ENCODE measurements at places on chromosomes 13 and 19.
A peak's percentile ranks its signal among the peaks of the same experiment; 100 is the strongest.

DNA sequence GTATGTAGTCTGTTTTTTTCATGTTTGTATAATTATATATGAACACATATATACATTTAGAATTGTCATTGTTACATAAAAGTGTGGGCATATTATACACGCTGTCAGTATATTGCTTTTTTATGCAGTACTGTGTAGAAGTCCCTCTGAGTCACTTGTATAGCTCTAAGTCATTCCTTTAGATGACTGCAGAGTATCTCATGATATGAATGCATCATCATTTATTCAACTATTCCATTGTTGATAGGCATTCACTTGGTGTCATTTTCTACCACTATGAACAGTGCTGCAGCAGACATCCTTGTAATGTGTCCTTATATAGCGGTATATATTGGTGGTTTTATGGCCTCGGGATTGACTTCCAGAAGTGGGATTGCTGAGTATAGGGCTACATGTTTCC is 15.3 kb downstream of the RFXAP start:
- no peak for DNase-seq

- DNase-seq, result no peak
Measured at GRCh38 chr13:107376341-107377125, 808.6 kb upstream of the ARGLU1 start.

- DNase-seq, result no peak
Measured at GRCh38 chr19:19657397-19657783, 6.1 kb downstream of the ATP13A1 start.

- no peak for DNase-seq
Measured at GRCh38 chr19:32537580-32537979, 43.4 kb upstream of the PDCD5 start.

DNA sequence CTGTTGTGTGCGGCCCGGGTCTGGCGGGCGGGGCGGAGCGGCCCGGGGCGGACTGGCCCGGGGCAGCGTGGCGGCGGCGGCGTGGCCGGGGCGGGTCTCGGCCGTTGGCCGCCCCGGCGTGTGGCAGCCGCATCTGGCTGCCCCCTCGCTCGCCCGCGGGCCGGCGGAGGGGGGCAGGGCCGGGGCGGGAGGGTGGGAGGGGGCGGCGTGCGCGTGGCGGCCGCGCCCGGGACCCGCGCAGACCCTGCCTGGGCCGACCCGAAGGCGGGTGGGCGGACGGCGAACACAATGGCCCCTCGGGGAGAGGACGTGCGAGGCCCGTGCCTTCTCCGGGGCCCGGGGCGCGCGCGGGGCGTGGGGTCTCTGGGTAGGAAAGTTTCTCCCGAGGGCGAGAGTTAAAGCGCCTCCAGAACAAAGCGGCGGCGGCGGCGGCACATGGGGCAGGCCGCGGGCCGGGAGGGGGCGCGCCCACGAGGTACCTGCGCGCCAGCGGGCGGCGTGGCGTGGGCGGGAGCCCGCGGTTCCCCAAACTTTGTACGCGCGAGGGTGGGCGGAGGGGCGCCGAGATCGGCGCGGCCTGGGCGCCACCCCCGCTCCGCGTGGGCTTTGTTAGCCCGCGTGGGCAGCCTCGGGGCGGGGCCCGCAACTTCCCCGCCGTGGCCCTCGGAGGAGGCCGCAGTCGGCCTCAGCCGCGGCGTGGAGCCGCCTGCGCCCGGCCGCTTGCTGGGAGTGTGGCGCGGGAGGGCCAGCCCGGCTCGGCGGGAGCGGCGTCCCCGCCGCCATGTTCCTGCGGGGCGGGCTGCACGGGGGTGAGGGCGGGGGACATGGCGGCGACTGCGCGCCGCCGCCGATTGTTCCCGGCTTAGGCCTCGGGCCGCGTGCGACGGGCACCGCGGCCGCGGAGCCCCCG is 764 bp downstream of the MIR17HG start:
- peak; percentile 53 for DNase-seq

DNA sequence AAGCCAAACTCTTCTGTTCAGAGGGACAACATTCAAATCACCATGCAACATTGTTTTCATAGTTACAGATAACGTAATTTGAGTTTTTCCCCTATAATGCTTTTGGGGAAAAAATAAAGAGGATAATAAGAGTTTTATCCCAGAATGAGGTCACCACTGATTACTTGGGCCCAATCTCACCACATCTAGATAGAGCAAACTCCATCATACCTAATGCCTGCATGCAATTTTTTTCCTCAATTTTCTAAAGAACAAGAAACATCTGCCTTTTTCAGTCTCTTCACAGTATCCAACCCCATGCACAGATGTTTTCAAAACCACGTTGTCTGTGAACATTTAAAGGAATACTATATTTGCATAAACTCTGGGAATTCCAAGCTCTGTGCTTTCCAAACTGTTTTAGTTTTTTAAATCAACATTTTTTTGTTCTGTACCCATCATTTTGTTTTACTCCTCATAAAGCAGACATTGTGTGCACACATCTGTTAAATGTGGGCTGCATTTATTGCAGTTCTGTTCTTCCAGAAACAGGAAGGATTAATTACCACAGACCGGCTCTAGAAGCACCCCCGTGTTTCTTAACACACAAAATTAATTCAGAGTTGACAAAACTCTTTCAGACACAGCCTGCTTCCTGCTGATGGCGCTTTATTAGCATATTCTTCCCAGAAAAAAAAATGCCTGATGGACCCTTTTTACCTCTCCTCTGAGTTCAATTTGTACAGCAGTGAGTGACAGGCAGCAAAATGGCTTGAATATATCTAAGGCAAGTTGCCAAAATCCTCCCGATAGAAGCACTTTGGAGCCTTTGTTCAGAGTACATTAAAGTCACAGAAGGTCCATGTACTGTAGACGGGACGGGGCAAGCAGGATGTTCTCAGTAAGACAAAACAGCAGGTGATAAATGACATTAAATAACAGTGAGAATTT is 1171.9 kb downstream of the EFNB2 start:
- no peak for DNase-seq

- no peak for DNase-seq
Measured at GRCh38 chr19:1057176-1057855, 9.7 kb upstream of the ARHGAP45 start.

DNA sequence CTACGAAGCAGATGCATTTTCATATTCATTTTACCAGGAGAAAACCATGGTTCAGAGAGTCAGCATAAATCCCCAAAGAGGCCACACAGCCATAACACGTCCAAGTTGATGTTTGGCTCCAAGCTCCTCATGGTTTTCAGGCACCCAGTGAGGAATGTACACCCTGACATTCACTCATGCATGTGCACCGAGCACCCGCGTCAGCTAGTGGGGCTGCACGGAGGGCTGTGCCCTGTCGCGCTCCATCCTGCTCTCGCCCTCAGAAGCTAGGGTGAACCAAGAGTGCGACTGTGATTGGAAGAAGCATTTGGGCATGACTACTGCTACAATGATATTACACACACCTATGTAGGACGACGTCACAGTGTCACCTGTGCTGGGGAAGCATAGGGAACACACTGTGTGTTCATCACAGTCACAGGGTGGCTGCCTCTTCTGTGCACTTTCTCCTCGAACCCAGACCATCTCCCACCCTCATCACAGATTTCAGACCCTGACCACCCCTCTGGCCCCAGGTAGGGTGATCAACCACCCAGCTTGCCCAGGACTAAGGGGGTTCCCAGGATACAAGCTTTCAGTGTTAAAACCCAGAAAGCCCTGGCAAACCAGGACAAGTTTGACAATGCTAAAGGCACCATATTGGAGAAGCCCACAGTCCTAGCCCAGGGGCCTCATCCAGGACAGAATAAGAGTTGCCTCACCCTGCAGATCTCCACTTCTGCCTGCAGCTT is 148.6 kb upstream of the ZNF507 start:
- DNase-seq, result no peak

- DNase-seq, result no peak
Measured at GRCh38 chr13:49629196-49629938, 1.1 kb downstream of the ARL11 start.

DNA sequence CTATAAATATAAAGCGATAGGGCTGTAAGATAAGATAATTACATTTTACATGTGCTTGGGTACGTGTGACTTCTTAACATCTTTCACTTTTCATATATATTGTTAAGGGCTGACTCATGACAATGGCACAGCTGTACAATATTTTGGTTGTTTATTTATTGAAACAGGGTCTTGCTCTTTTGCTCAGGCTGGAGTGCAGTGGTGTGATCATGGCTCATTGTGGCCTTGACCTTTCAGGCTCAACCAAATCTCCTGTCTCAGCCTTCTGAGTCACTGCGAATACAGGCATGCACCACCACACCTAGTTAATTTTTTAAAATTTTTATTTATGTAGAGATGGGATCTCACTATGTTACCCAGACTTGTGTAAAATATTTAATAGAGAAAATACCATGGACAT is 2532.4 kb upstream of the PCDH20 start:
- DNase-seq, result no peak

GRCh38 chr19:8731428-8732169 is 10.2 kb downstream of the OR2Z1 start:
- DNase-seq, result no peak

DNA sequence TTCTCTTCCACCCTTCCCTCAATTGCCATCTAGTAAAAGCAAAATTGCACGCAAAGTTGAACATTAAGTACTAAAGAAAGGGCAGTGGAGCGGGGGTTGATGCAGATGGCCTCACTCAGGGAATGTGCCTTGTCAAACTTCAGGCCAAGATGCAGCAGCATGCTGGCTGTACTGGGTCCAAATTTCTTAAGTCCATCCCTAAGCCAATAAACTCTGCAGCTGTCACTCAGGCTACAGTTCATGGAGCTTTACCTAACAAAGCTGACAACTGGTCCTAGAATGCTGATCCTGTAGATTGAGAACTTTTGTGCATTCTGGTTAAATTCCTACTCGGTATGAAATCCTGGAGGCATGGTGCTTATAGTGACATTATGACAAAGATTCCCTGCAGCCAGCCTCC is 88.4 kb downstream of the FOXO1 start:
- DNase-seq, result no peak

DNA sequence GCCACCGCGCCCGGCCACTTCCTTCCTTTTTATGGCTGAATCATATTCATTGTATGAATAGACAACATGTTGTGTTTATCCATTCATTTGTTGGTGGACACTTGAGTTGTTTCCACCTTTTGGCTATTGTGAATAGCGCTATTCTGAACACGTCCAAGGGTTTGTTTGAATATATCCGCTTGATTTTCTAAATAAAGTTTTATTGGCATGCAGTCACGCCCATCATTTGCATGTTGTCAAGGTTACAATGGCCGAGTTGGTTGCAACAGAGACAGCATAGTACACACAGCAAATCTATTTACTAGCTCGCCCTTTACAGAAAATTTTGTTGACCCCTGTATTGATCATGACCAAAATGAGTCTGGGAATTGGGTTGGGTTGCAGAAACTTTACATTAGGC is 43.5 kb downstream of the COLGALT1 start:
- DNase-seq, result no peak

DNA sequence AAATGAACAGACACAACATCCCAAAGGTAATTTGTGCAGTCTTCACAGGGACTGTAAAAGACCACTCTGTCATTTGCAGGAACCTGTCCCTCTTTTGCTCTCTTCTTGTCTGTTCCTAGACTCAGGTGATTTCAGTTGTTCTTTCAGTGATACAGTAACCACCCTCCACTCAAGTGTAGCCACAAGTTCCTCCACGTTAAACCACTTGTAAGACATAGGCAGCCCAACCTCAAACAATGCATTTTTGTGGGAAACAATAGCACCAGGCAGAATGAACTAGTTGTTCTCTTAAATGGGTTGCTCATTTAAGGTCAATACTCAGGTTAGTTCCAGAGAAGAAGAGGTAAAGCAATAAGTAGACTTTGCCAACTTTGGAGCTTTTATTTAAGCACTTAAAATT is 359.4 kb downstream of the MZT1 start:
- DNase-seq, result no peak

GRCh38 chr19:29606420-29606747 is 301 bp downstream of the POP4 start:
- no peak for DNase-seq

DNA sequence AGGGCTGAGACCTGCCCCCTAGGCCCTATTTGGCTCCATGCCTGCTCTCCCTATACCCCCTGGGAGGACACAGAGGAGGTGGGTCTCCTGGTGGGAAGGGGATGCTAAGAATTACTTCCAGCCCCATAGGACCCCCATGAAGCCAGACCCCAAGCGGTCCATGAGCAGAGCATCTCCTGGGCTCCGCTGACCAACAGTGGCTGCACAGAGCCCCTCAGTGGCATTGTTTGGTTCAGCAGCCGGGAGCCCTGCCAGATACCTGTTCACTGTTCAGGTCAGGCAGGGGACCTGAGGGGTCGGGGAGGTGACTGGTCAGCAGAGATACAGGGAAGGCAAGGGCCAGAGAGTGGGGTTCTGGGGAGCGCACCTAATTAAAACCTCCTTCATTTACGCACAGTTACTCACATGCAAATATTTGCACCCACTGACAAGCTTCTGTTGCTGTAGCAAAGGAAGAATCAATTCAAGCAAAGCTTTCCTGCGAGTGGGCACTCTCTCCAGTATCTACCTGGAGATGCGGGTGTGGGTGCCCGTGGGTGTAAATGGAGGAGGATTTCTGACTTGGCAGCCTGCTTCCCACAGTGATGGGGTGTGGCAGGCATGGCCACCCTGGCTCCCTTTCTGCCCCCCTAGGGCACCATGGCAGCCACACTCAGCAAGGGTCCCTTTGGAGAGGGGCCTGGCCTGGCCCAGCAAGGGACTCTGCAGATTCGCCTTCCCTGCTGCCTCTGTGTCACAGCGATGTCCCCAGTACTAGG is 83.5 kb downstream of the CHST8 start:
- DNase-seq, result no peak

GRCh38 chr13:25493931-25494640 is 122.3 kb downstream of the ATP8A2 start:
- no peak for DNase-seq

DNA sequence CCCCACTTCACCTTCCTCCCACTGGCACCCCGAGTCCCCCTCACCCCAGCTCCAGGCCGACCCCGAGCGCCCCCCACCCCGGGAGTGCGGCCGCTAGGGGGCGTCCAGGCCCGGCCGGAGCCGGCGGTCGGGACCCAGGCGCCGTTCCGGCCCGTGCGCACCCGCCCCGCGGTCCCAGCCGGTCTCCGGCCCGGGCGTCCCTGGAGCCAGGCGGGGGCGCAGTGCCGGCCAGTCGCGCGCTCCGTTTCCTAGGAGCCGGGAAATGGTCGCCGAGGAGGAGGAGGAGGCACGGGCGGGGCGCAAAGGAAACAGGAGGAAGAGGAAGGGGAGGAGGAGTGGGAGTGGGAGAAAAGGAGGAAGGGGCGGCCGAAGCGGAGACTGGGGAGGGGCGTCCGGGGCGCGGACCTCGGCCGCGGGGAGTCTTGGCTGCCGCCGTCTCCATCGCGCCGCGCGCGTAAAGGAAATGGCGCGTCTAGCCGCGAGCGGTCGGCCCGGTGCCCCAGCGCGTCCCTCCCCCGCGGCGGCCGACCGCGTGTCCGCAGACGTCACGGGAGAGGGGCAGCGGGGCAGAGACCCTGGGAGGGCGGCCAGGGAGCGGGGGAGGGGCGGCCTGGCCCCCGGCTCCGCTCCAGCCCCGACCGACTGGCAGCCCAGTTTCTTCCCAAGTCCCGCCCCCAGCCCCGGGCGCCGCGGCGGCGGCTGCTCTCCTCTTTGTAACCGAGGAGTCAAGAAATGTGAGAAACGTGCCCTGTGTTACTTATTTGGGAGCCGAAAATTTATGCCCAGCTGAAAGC is 1.1 kb upstream of the KCTD15 start:
- DNase-seq, result no peak

Data from T-cell (primary cell).